ENCODE measurements at places on chromosomes 12 and 14. TPM values are rescaled to one million over a fixed set of nuclear protein-coding genes. Genes with fewer than 3 reads are reported as not detected.

GRCh38 chr12:129862561-129863175, 41.2 kb downstream of the TMEM132D start:
- ATAC-seq: no peak

DNA sequence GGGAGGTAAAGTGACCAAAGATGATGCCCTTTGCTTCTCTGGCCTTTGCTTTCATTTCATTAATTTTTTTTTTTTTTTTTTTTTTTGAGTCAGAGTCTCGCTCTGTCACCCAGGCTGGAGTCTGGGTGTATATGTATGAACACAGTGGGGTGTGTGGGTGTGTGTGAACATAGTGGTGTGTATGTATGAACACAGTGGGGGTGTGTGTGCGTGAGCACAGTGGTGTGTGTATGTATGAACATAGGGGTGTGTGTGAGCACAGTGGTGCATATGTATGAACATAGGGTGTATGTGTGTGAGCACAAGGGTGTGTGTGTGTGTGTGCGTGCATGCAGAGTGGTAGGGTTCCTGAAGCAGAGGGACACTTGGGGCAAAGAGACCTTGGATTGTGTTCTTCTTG, 9.6 kb downstream of the KLC1 start:
- ATAC-seq: no peak

The SUDS3 gene
- 23.0 TPM for total RNA-seq

The STAT6 gene
- 108 TPM for total RNA-seq

The NANOG gene
- total RNA-seq: 0.52 TPM

The TSPAN8 gene
- total RNA-seq: 0.60 TPM

The BEST3 gene
- total RNA-seq: not detected

The RERG gene
- 1.9 TPM for total RNA-seq
